Activated CD8-positive, alpha-beta memory T cell treated with anti-CD3 and anti-CD28 coated beads, Interleukin-2, amount 10 ng/mL, durations not matched to agents 7 days and 5 days (primary cell): ENCODE measurements at places on chromosomes 4 and X.

DNA sequence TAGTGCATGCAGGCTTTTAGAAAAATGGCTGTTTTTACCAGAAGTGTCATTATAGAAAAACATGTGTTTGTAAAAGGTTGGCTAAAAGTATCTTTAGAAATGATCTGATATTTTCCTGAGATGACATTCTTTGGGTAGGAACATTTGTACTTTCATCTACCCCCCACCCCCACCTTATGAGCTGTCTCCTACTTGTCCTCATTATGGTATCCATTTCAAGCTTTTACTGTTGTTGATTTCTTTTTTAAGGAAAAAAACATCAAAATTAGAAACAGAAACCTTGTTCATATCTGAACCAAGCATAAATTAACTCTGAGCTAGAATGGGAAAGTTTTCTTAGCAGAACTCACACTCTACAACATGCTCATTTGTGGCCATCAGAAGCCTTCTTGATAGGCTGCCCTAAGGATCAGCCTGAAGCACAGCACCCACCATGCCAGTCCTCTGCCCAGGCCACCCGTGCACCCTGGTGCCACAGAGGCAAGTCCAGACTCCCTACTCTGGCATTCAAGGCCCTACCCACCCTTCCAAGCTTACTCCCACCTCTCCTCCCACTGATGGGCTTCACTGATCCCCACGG lies 49.4 kb downstream of the NSG1 start:
- DNase-seq: no peak

- DNase-seq: peak; percentile 84
These were observed 8.0 kb upstream of the NEUROG2 start for GRCh38 chr4:112523764-112524505.

DNA sequence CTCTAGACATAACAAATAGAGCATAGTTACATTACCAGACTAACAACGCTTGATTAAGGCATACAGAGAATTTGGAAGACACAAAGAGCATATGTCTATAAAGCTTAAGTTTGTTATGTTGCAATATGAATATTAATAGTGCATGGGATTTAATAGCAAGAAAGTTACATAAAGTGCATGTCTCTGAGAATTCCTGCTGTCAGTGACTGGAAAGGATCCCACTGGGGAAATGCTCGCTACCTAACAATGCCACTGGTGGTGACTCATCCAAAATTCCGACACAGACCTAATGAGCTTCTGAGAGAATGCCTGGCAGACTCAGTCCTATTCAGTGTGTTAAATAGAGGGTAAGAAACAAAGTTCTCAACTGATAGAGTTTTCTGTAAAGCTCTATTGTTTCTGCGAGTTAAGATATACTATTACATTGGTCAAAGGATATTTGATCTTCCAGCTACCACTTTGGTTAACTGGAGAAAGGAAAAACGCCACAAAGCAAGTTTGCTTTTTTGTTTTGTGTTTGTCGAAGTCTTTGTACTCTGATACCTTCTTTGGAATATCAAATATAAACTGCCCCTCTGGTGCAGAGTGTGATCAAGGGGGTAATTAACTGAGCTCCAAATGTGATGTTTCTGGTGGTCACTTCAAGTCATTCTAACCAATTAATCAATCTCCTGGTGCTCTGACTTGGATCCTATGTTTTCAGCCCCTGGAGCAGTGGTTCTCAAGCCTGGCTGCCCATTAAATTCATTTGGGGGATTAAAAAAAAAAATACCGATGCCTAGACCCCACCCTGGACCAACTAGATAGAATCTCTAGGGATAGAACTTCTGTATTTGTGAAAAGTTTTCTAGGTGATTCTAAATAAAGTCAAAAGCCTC lies 107.9 kb downstream of the PALLD start:
- no peak for DNase-seq

DNA sequence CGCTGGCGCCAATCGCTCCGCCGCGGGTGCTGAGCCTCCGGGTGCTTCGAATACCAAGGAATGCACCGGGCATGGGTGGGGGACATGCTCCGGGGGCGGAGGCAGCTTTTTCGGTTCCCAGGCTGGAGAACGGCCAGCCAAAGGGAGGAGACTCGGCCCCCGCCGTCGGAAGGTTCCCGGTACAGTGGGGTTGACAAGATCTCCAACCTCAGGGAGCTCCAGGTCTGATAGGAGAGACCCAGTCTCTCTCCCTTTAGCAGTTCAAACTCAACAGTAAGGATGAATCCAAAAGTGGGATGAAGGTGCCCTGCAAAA lies 29.1 kb upstream of the BCORL1 start:
- no peak for DNase-seq

DNA sequence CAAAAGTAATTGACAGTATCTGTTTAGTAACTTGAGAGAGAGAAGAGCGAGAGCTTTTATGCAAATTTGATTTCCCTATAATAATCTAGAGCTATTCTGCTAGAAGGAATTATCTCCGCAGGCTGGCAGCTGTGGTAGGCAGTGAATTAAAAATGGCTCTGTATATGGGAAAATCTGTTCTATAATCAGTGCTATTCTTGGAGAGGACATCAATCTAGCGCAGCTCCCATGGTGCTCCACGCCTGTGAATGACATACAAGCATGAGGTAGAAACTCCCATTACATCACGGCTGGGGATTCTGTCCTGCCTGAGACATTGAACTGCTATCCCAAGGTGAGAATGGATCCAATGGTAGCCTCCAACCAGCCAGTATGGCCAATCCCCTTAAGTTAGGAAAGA lies 179.0 kb downstream of the DHX15 start:
- no peak for DNase-seq

DNA sequence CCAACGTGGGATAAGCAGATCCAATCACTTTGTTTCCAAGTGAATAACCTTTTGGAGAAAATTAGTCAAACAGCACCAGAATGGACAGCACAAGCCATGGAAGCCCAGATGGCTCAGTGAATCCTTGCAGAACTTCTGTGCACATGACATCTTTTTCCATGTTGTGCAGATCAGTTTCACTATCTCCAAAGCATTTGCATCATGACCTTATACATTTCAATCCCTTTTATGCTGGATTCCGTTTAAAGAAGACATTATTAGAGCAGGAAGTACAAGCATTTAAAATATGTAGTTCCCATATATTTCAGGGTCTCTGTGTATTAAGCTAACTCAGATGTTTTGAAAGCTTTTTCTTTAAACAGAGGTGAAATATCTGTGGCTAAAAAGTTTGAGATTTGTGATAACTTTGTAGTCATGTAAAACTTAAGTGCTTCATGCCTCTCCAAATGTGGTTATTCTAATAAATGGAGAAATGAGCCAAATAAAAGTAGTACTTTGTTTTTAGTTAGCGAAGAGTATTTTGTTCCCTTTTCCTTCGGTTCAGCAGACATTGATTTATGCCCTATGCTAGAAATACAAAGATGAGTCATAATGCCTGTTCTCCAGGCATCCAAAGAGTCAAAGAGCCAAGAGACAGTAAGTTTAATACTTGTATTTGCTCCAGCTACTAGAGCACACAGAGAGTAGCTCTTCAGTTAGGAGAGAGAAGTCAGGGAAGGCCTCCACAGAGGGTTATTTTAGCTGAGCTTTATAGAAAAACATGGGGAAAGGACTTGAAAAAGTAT lies 39.0 kb downstream of the PLAC8 start:
- DNase-seq: no peak

DNA sequence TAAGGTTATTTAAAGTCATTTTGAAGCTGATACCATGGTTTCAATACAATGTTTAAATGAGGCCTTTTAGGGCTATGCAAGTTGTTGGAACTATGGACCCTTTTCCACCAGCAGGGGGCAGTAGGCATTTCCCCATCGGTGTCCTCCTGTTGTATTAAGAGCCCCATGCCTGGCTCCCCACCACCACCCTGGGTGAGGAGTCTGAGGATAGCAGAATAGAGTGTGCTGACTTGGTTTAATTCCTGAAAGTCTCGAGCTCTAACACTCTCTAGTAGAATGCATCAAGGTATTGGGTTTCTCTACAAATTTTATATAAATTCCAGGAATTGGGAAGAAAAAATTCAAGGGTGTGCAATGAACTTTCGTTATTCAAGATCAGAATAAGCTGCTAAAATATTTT lies 234.8 kb upstream of the JADE1 start:
- DNase-seq: peak; percentile 77

DNA sequence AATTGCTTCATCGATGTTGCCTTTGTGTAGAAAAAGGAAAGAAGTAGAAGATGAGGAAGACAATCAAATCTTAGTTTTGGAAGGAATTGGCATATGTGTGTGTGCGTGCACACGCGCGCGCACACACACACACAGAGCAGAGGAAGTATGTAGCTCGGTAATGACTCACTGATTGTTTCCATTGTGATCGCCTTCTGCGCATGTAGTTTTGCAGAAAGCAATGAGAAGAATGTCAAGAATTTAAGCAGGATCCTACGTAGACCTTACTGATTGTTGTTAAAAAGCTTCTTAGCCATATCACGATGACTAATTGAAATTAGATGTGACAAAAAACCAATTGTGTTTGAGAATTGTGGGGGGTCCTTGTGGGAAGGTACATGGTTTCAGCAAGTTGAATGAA lies 12.8 kb upstream of the LIMCH1 start:
- DNase-seq: no peak

- no peak for DNase-seq
These were observed 168.1 kb downstream of the DHX15 start for GRCh38 chr4:24416293-24416692.

- DNase-seq: no peak
These were observed 71.6 kb downstream of the SH3RF1 start for GRCh38 chr4:169199184-169199583.

- DNase-seq: no peak
These were observed 11.7 kb upstream of the PTTG2 start for GRCh38 chr4:37948542-37948941.

DNA sequence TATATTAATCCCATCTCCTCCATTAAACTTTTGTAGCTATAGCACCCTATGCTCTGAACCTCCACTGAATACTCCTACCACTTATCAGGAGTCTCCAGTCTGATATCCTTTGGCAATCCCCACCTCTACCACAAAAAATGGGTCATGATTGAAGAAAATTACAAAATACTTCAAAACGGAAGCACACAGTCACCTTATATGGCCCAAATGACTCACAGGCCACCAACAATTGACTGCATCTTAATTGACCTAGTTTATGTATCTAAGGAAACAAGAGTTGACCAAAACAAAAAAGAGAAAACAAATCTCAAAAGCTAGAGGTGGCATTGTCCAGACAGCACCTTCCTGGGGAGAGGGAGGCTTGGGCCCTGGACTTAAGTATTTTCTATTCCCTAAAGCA lies 120.0 kb upstream of the DIAPH2 start:
- DNase-seq: no peak

DNA sequence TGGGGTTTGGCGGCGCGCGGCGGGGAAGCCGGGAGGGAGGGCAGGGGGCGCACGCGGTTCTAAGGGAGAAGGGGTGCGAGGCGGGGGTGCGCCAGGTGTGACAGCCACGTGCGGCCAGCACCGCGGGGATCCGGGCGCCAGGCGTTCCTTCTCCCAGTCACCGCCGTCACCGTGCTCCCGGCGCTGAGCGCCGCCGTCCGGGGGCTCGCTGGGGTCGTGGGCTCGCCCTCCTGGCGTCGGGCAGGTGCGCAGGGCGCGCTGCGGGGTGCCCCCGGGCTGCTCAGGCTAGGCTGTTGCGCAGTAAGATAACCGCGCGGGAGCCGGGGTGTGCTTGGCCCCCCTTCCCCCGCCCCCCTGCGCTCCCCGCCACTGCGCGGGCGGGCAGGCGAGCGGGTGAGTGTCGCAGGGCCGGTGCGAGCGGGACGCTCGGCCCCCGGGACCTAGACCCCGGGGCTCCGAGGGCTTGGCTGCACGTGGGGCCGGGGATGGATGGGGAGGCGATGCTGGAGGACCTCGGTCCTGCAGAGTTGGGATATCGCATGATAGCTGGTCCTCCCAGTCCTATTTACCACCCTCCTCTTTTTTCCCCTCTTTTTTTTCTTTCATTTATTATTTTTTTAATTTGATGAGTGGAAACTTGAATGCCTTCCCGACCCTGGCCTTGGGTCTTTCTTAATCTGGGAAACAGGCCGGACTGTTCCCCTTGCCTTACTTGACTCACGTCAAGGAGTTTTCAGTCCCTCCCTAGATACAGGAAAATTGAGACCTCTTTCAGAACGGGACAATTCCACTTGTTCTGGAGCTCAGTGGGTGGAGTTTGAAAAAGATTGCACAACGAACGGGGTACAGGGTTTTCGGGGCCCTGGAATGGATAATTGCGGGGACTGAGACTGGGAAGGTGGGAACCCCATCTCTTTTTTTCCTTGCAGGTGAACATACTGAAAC lies 797 bp downstream of the TXLNG start:
- peak; percentile 50 for DNase-seq

GRCh38 chr4:139564502-139564901 lies 8.5 kb upstream of the SETD7 start:
- no peak for DNase-seq

GRCh38 chrX:124540474-124540873 lies 194.1 kb downstream of the SH2D1A start:
- no peak for DNase-seq

GRCh38 chr4:6688879-6689505 lies 4.7 kb upstream of the S100P start:
- peak; percentile 96 for DNase-seq

GRCh38 chr4:78609580-78609979 lies 58.0 kb downstream of the ANXA3 start:
- no peak for DNase-seq

DNA sequence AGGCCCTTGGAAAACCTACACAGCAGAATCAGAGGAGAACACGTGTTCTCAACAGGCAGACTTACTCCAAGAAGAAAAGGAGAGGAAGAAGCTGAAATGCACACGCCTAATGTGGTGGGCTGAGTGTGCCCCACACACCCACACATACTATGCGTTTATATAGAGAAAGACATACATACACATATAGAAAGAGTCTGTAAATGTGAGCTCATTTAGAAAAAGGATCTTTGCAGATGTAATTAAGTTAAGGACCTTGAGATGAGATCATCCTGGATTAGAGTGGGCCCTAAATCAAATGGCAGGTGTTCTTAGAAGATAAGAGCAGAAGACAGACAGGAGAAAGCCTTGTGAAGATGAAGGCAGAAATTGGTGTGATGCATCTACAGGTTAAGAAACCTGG lies 87.2 kb upstream of the KLF3 start:
- DNase-seq: no peak

- DNase-seq: no peak
These were observed 6.6 kb downstream of the IBSP start for GRCh38 chr4:87805971-87806370.
